ENCODE measurements at places on chromosomes 11 and 22. TPM values are rescaled to one million over a fixed set of nuclear protein-coding genes. Genes with fewer than 3 reads are reported as not detected.

The FGF3 gene
- not detected for total RNA-seq

The WEE1 gene
- total RNA-seq = 52.0 TPM

- no peak for DNase-seq
Measured at GRCh38 chr22:35148381-35148780, 82.4 kb downstream of the ISX start.

The TREH gene
- not detected for total RNA-seq

DNA sequence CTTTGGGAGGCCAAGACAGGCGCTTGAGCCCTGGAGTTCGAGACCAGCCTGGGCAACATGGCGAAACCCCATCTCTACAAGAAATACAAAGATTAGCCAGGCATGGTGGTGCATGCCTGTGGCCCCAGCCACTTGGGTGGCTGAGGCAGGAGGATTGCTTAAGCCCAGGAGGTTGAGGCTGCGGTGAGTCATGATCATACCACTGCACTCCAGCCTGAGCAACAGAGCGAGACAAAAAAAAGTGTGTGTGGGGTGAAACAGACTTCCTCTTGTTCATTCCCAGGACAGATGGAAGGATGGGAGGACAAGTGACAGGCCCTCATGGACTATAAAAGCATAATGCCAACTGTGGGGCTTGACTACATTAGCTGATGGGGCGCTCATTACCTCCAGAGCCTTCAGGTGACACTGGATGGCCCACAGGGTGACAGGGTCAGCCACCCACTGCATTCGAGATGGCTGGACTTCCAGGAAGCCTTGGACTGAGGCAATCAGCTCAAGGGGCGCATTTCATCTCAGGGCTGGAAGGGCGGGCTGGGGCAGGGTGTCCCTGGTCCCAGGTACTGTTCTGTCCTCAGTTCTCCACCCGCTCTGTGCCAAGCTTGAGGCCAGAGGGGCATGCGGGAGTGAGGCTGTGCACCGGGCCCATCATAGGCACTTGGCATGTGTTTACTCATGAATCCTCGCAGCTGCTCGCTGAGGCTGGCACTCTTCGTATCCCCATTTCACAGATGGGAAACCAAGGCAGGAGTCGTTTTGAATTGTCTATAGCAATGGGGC is 12.5 kb downstream of the NPTXR start:
- no peak for DNase-seq

The LARGE1 gene
- 80.5 TPM for total RNA-seq

- DNase-seq = no peak
Measured at GRCh38 chr11:128155590-128155989, 431.8 kb downstream of the ETS1 start.

The CASTOR1 gene
- total RNA-seq = 12.5 TPM

DNA sequence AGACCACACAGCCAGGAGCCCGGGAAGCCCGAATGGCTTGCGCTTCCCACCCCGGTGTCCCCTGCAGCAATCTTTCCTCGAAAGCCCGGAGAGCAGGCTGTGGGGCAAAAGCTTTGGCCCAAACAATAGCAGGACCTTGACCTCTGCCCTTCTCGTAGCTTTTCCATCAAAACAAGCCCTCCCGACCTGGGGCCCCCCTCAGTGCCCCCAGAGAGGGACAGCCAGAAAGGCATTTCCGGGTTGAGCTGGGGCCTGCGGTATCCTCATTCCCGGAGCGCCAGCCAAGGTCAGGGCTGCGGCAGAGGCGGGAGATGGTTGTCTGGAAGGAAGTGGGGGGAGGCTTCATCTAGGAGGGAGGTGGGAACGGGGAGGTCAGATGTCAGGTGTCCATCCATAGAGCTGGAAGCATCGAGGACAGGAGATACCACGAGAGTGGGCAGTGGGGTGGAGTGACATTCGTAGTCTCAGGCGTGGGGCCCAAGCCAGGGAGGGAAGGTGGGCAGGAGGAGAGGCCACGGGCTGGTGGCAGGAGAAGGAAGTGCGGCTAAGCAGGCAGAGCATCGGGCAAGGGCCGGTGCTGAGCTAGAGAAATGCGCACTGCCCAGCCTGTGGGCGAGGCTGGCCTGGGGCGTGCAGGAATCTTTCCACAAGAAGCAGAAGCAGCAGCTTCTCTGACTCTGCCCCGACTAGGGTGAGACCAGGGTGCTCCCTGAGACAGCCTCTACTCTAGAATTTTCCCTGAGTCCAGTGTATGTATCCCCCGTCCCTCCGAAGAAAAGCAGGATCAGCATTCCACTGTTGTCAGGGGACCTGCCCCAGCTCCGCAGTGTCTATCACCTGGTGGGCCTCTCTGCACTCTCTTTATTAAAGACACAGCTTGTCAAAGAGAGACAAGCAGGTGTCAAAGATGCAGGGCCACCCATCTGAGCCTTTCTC is 14.3 kb downstream of the PDGFB start:
- DNase-seq = no peak

The VWA5A gene
- 2.6 TPM for total RNA-seq

- DNase-seq = no peak
Measured at GRCh38 chr22:44621401-44622146, 80.4 kb upstream of the PRR5 start.

GRCh38 chr11:91497847-91498246 is 726.8 kb upstream of the FAT3 start:
- DNase-seq = no peak

The TECTA gene
- total RNA-seq = 1.6 TPM

The RRP8 gene
- total RNA-seq = 12.2 TPM

- peak; percentile 57 for DNase-seq
Measured at GRCh38 chr22:46941968-46942798, 179.7 kb downstream of the TBC1D22A start.

The SLC16A8 gene
- total RNA-seq = 0.28 TPM

The NAALAD2 gene
- 6.0 TPM for total RNA-seq

DNA sequence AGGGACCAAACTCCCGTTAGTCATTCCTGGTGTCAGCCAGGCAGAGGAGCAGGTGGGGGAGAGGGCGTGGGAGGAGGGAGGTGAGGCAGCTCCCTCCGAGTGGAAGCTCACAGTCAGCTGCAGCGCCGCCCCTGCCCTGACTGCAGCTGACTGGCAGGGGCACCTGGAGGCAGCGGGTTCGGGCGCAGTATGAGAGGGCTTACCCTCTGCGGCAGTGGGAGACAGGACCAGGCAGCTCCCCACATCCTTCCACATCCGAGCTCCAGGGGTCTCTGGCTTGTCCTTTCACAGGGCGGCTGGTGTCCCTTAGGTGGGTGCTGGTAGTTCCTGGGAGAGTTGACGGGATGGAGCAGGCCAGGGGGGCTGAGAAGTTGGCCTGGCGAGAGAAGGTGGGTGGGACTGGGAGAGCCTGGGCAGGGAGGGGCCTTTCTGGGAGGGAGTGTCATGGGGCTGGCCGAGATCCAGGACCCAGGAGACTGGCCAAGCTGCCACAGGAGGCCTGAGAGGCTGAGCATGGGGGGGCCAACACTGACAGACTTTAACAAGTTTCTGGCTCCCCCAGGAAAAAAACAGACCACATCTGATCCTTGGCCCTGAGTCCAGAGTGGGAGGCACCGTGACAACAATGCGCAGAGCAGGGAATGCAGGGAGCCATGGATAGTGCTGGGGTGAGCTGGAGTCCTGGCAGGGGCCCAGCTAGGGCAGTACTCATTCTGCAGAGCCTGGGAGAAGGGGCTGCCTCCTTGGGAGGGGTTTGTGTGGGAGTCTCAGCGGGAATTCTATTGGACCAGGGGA is 4.9 kb downstream of the ADORA2A start:
- peak; percentile 74 for DNase-seq

- no peak for DNase-seq
Measured at GRCh38 chr11:93902921-93903320, 52.5 kb upstream of the VSTM5 start.

The MPZL3 gene
- 2.0 TPM for total RNA-seq

The NXPE4 gene
- total RNA-seq = not detected

The CD3E gene
- not detected for total RNA-seq

DNA sequence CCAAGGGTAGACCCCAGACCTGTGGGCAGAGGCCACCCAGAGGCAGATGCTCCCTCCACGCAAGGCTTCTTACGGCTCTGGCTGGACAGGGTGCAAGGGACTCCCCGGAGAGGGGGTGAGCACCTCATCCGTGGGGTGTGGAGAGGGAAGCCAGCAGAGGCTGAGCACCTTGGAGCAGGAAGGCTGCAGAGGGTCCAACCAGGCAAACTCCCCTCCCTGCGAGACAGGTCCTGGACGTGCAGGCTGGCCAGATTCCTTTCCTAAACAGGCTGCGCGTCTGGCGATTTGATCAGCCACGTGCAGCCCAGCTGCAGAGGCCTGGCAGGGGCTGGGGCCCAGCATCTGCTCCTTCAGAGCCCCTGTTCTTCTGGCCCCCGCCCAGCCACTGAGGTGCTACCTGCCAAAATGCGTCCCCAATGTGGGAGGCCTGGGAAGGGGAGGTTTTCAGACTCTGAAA is 49.3 kb downstream of the WNT11 start:
- no peak for DNase-seq

GRCh38 chr11:67278939-67279588 is 10.0 kb upstream of the ANKRD13D start:
- DNase-seq = no peak

The CUL5 gene
- 26.4 TPM for total RNA-seq

DNA sequence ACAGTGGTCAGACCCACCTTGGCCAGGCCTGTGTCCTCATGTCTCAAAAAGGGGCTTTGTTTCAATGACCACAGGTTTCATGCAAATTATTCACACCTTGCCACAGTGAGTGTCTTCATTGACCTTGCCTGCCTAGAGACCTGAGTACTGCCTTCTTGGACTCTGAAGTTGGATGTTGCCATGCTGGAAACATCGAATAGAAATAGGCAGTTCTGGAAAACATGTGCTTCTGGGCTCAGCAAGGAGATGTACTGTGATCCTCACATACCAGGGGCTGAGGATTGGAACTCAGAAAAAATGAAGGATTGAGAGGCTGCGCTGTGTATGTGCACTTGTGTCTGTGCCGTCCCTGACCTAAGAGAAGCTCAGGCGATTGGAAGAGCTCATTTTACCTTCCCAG is 9.6 kb upstream of the NRIP3 start:
- DNase-seq = no peak

The PHETA2 gene
- 6.5 TPM for total RNA-seq

DNA sequence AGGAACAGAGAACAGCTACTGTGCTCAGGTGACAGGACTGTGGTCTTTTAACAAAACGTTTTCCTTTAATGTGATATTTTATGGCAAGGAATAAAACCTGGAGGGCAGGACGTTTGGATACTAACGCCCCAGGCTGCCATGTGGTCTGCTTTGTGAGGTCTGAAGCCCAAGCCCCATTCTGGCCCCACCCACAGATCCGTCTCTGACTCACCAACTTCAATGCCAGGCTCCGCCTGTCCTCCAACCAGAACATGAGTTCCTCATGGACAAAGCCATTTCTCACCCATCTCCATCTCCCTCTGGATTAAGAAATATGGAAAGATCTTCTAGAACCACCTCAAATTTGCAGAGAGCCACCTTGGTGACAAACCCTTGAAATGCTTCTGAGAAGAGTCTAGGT is 148.8 kb downstream of the CRYBB2 start:
- no peak for DNase-seq

DNA sequence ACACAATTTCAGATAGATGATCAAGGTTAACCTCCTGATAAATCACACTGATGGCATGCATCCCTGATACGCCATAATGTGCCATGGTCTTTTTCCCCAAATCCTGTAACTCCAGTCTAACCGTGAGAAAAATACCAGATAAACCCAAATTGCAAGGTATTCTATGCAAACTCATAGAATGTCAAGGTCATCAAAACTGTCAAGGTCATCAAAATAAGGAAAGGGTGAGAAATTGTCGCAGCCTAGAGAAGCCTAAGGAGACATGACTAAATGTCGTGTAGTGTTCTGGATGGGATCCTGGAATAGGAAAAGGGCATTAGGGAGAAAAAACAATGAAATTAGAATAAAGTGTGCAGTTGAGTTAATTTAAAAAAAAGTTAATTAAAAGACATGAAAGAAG is 4.7 kb downstream of the TTC12 start:
- DNase-seq = no peak

DNA sequence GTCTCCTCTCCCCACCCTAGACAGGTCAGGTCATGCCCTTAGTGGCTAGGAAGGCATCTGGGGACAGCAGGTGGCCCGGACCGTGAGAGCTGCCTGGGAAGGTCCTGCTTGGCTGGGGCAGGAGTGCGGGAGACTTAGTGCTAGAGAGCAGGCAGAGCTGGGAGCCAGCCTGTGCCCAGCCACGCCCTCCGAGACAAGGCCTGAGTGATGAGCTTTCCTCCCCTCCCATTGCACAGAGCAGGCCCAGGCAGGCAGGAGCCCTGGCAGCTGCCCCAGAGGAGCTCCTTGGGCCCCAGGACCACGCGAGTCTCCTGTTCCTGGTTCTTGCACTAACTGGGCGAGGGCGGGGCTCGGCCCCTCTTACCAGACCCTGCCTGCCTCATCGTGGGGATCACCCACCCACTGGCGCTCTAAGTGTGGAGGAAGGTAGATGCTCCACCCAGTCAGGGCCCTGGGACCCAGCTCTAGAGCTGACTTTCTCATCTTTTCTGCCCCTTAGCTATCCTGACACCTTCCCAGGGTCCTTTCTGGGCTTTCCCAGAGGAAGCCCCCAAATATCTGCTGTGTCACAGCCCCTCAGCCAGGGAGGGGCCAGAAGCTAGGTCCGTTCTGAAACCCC is 44.9 kb downstream of the MACROD1 start:
- no peak for DNase-seq

DNA sequence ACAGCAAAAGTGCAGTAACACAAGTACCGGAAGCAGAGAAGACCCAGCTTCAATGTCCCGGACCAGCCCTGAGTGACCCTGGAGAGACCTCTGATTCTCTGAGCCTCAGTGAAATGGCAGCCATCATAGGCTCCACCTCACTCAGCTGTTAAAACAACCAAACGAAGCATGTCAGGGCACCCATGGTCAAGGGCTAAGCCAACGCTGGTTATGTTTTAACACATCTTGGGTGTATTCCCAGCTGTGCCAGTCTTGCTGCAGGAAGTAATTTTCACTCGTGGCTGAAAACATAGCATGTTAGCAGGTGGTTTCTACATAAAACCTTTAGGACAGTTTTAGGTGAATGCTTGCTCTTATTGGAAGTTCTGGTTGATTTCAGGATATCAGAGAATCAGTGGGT is 30.9 kb downstream of the LMO2 start:
- DNase-seq = no peak

DNA sequence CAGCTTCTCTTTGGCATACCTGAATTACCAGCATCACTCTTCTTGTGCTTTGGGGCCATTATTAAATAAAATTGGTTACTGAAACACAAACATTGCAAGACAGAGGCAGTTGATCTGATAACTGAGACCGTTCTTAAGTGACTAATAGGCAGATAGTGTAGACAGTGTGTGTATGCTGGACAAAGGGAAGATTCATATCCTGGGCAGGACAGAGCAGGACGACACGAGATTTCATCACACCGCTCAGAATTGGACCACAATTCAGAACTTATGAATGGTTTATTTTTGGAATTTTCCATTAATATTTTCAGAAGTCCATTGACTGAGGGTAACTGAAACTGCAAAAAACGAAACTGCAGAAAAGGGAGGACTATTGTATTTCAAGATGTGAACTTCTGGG is 68.6 kb downstream of the LDLRAD3 start:
- no peak for DNase-seq

Measured in right atrium auricular region (tissue), 2 donors.